Fibroblast of skin of left biceps (primary cell): ENCODE measurements at places on chromosomes 13 and 19.

- DNase-seq, result no peak
These were observed 8.2 kb upstream of the CLDN10 start for GRCh38 chr13:95544293-95544692.

- DNase-seq, result no peak
These were observed 20.4 kb downstream of the MISP start for GRCh38 chr19:771332-771785.

GRCh38 chr13:28492569-28493367 is 2.2 kb downstream of the FLT1 start:
- DNase-seq, result no peak

DNA sequence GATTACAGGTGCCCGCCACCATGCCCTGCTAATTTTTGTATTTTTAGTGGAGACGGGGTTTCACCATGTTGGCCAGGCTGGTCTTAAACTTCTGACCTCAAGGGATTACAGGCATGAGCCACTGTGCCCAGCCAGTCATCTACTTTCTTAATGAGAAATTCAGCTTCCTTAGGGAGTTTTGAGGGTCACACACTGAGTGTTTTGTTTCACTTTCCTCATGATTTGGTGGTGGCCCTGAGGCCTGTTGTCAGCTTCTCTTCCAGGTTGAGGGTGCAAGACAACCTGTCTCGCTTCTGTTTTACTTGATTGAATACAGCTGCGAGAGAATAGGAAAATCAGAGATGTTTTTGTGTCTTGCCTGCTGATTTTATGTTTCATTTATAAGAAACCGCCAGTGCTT is 9.9 kb downstream of the FRY start:
- no peak for DNase-seq

GRCh38 chr13:102645701-102646100 is 48.9 kb downstream of the TPP2 start:
- DNase-seq, result no peak

DNA sequence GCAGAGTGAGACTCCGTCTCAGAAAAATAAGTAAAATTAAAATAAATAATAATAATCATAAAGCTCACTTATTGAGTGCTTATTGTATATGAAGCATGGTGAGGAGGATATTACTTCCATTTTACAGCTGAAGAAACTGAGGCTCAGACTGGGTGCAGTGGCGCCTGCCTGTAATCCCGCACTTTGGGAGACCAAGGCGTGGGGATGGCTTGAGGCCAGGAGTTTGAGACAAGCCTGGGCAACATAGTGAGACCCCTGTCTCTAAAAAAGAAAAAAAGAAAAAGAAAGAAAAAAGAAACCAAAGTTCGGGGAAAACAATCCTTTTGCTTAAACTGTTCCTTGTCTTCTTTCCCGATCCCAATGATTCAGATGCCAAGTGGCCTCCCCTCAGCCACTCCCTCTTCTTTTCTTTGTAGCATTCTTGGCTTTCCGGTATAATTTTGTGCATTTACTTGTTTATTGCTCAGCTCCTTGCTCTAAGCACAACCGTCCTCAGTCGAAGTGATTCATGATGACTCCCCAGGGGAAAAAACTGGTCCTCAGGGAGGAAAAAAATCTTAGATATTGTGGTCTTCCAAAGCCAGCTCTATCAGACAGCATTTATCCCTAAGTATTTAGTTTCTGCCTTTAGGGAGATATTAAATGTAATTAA is 965 bp upstream of the EIF3G start:
- DNase-seq, result peak; percentile 60

GRCh38 chr19:54421521-54421920 is 6.3 kb downstream of the TTYH1 start:
- DNase-seq, result no peak

DNA sequence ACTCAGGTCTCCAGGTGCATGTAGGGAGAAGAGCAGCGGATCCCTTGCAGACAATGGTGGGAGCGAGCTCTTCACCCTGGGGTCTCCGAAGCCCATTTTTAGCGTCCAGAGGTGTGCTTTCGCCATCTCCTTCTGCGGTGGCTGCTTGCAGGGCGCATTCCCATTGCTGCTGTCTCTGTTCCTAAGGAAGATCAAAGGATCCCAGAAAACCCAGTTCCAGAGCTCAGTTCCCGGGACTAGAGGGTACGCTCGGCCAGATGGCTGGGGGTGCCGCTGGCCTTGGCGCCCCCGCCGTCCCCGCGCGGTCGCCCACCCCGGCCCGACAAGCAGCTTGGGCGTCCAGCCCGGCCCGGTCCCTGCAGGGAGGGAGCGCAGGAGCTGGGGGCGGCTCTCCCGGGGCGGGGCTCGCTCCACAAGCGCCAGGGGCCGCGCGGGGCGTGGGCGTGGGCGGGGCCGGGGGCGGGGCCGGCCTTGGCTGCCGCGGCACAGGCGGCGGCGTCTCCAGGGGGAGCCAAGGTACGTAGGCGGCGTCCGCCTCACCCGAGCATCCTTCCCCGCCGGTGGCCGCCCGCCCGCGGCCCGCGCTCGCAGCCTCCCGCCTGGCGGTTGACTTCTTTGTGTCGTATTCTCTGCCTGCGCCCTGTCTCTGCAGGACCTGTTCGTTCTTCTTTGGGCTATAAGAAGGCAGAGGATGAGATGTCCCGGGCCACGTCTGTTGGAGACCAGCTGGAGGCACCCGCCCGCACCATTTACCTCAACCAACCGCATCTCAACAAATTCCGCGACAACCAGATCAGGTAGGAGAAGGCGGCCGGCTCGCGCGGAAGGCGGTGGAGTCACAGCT is 96.8 kb downstream of the ATP8A2 start:
- DNase-seq, result no peak

- DNase-seq, result no peak
These were observed 7.0 kb upstream of the WBP4 start for GRCh38 chr13:41054212-41054877.

DNA sequence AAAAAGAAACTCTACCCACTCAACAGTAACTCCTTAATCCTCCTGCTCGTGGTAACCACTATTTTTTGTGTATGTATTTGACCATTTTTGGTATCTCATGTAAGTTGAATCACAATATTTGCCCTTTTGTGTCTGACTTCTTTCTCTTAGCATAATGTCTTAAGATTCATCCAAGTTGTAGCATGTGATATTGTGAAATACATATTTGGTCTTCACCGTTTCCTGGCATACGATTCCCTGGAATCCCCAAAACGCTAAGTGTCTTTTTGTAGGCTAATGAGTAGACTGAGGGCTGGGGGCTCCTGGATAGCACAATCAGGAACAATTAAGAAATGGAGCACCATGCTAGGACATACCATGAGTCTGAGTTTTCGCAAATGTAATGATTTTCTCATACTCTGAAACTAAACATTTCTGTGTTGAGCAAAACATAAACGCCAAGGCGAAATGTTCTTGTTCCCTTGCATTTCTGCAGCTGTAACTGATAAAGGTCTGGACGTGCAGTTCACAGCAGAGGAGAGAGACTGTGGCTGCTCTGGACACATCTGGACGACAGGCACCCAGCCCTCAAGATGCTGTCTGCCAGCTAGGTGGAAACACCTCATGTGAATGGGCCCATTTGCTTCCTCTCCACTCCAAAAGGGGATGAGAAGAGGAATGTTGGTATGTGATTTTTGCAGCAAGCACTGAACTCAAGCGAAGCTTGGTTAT is 38.4 kb downstream of the BRD4 start:
- no peak for DNase-seq

DNA sequence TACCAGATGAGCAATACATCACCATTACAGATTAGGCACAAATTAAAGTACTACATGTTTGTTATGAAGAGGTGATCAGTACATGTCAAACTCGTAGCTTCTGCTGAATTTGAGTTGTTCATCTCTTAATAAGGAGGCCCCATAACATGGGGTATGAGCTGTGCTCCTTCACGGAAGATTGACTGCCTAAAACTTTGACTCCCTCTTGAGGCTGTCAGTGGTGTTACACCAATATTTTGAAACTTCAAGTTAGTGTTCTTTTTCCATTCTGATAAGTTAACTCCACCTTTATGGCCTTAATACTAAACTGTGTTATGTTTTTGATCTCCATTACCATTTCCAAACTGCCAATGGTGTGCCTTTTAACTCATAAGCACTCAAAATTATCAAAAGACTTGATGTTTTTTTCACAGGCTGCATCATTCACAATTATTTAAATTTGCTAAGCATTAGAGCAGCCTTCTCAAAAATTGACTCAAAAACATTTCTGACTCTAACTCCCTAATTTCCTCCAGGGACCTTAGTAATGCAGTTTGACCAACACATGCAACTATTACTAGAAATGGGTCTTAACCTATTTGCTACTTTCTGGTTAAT is 1591.5 kb downstream of the PCDH9 start:
- DNase-seq, result no peak

- no peak for DNase-seq
These were observed 994.7 kb upstream of the MIR17HG start for GRCh38 chr13:90352763-90353162.

DNA sequence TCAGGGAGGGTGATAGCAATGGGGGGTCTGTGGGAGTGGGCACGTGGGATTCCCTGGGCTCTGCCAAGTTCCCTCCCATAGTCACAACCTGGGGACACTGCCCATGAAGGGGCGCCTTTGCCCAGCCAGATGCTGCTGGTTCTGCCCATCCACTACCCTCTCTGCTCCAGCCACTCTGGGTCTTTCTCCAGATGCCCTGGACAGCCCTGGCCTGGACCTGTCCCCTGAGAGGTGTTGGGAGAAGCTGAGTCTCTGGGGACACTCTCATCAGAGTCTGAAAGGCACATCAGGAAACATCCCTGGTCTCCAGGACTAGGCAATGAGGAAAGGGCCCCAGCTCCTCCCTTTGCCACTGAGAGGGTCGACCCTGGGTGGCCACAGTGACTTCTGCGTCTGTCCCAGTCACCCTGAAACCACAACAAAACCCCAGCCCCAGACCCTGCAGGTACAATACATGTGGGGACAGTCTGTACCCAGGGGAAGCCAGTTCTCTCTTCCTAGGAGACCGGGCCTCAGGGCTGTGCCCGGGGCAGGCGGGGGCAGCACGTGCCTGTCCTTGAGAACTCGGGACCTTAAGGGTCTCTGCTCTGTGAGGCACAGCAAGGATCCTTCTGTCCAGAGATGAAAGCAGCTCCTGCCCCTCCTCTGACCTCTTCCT is 9.3 kb upstream of the CEACAM7 start:
- no peak for DNase-seq

DNA sequence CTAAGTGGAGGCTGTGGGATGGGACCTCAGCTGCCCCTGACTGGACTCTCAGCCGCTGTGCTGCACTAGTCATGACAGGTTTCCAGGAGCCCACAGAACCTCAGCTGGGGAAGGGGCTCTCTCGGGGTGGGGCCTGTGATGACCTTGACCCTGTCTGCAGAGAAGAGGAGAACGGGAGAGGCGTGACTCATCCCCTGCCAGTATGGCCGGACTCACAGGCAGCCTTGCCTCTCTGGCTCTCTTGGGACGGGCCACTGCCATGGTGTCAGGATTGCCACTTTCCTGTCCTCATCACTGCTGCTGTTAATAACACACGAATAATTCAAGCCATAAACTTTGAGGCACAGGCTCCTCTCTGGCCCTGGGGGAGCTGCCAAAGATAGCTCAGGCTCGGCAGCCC is 295.3 kb downstream of the UQCRFS1 start:
- DNase-seq, result no peak

DNA sequence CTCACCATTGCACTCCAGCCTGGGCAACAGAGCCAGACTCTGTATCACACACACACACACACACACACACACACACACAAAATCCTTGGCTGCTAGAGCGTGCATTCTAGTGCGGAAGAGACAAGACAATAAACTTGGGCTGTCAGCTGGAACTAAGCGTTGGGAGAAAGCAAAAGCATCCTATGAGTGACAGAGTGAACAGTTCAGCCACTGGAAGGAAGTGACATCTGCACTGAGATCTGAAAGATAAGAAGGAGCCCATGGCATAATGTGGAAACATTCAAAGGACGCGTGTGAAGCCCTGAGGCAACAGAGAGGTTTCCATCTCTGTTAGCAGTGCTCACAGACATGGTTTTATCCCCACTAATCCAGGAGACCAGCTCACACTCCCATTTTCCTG is 3.5 kb upstream of the SLC1A5 start:
- DNase-seq, result no peak

DNA sequence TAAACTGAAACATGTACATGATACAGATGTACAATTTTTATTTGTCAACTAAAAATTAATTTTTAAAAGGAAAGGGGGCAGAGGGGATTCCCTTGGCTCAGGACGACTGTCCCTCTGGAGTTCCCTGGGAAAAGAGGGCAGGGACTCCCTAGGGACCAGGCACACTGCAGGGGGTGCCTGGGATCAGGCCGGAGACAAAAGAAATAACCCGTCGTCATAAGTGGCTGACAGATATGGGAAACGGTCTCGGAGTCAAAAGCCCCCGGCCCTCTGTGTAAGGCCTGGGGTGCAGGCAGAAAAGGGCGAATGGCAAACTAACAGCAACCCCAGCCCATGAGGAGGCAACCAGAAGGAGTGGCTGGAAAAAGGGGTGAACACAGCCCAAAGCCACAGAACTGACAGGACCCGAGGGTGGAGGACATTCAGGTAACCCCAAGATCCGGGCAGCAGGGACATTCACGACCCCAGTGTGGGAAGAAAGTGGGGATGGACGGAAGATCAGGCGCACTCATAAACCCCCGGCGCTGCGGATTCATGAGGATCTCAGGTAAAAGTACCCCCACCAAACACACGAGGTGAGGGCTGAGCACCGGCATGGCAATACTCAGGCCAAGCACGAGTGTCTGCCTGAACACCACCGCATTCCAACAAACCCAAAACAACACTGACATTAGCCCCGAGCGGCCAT is 6.7 kb downstream of the MLLT1 start:
- no peak for DNase-seq

GRCh38 chr19:10884274-10884673 is 12.9 kb downstream of the CARM1 start:
- DNase-seq, result no peak

DNA sequence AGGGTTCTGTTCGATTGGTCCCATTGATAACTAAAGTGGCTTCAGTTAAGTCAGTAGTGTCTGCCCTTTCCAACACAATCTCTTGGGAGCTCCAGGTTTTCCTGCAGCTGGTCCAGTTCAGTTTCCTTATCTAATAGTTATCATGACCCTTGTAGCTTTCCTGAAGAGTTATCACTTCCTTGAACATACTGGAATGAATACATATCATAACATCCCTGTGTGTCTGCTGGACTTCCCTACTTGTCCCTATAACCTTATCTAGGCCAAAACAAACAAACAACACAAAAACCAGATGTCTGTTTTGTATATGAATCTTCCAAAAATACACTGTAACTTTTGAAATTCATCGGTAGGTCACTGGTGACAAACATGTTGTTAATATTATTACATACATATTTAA is 167.6 kb downstream of the DCT start:
- DNase-seq, result no peak

- DNase-seq, result no peak
These were observed 18.2 kb upstream of the PLAUR start for GRCh38 chr19:43688059-43688701.

DNA sequence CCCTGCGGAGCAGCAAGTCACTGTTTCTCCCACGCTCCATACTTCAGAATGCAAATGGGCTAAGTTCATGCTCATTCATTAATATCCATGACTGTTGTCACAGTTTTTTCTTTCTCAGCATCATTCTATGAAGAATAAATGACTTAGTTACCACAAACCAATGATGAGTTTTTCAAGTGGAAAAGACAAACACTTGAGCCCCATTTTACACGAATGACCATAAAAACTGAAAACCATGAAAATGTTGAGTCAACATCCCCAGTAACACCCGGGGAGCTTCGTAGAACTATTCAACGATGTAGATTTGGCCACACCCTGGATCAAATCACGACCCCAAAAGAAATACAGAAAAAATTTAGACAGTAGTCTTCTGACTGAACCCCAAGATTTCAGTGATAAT is 99.8 kb upstream of the GJB6 start:
- DNase-seq, result no peak
